Motor neuron (in vitro differentiated cells): ENCODE measurements at places on chromosomes 2 and 18. TPM values are rescaled to one million over a fixed set of nuclear protein-coding genes. Genes with fewer than 3 reads are reported as not detected.

DNA sequence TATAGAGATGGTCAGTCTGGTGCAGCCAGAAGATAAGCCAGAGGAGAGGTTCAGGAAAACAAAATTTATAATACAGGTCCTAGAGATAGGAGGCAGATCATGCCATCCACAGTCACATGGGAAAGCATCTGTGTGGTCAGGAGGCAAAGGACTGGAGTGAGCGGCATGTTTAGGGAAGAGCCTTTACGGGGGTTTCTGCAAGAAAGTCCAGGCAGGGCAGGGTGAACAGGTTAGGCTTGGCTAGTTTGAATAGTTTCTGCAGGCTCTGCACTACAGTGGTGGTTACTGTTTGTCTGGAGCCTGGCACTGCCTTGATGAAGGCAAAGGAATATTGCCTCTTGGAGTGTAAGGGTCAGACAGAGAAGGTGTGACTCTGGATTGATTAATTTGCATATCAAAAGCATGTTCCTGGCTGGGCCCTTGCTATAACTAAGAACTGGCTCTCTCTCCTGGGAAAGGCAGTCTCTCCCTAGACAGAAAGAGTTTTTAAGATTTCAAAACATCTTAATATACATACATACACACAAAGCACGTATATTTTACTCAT lies 1034.7 kb upstream of the CHAC2 start:
- ATAC-seq = no peak

CXCR1 gene
- 1.5 and 1.6 TPM in 2 replicates for total RNA-seq

LMAN1 gene
- 46.4 and 52.1 TPM in 2 replicates for total RNA-seq

DNA sequence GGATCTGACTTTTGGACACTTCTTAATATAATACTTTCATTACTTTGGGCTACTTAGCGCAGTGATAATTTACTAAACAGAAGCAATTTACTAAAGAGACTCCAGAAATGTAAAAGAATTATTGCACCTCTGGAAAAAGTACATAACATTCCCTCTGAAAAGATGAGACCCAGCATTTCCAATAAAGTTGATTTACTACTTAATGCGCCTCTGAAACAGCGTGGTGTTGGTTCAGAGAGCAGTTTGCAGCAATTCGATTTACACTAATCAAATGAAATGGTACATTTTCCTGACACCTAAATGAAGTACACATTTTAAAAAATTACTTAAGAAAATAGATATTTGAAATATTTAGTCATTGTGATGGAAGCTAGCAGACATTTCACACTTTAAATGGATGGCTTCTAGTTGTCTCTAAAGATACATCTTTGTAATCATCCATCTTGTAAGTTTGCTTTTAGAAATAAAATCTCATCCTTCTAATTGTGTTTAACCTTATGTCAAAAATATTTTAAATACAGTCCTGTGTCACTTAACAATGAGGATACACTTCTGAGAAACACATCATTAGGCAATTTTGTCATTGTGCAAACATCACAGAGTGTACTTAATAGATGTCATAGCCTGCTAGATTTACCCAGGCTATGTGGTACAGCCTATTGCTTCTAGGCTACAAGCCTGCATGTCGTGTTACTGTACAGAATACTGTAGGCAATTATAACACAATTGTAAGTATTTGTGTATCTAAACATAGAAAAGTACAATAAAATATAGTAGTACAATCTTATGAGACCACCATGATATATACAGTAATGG lies 284.6 kb upstream of the UBE2E3 start:
- ATAC-seq = peak; percentile 79

GRCh38 chr2:209351636-209352035 lies 72.2 kb upstream of the MAP2 start:
- ATAC-seq = peak; percentile 67

GAD1 gene
- 12.7 and 15.6 TPM in 2 replicates for total RNA-seq

DNA sequence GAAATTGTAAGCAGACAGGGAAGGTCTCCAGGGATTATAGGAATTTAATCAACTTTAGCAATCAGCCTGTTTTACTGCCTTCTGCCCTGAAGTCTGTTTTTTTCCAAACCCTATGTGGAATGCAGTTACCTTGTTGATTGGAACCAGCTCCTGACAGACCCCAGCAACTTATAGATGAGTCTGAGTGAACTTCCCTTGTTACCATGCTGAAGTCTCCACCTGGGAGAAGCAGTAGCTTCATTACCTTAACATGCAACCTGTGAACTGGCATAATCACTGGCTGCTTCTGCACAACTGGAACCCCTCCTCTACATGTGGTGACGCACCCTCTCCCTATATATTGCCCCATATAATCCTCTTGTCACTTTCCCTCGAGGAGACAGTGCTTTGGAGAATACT lies 226.3 kb upstream of the SPOPL start:
- no peak for ATAC-seq

- no peak for ATAC-seq
Observed at GRCh38 chr2:195411219-195411687, 245.8 kb upstream of the SLC39A10 start.

GRCh38 chr2:182717816-182718215 lies 1.8 kb downstream of the DNAJC10 start:
- no peak for ATAC-seq

GRCh38 chr2:101012054-101012705 lies 10.1 kb downstream of the RPL31 start:
- no peak for ATAC-seq
